ENCODE measurements at places on chromosomes 11 and 22.

DNA sequence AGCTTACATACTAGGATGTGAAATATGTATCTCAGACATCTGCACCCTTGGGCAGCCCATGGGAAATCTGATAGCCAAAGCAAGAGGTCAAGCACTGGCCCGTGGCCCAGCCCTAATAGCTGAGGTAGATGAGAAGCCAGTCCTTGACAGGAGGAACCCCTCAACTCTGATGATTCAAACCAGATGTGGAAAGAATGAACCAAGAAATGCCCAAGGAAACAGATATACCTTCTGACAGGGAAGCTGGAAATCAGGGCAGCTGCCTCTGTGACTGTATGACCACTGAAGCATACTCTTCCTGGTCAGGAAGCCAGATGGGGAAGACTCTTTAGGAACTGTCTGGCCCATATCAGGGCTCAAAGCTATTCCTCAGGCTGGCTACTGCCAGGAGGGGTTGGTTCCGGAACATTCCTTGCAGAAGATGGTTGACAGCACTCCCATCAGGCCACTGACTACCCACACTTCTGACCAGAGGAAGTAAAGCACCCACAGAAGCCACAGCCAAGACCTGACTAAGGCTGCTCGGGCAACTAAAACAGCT is 124.2 kb downstream of the SWAP70 start:
- DNase-seq, result no peak

DNA sequence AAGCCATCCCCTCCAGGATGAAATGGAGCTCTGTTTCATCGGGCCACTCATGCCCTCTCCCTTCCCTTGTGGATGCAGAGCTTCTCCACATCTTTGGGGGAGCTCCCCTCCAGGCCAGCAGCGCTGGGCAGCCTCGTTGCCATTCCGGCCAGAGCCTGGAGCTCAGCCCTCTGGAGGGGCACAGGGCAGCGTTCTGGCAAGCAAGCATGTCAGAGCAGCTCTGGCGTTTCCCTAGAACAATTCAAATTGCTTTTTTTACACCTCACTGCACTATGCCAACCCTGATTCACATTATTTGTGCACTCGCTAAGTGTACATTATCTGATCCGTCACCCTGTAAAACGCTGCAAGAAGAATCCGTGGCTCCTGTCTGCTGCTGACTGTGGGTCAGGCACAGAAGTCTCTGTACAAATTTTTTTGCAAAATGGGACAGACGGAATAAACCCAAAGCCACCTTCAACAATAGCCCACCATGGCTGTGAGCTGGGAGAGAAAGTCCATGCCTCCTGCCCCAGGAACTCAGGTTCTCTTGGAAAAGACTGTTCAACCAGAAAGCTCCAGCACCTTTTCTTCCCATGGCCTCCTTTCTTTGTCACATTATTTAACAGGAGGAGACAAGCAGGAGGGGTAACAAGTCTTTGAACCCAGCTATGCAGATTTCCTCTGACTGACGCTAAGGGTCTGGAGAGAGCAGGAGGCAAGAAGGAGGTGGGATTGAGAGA is 139.5 kb upstream of the CADM1 start:
- DNase-seq, result no peak

GRCh38 chr11:19987331-19987801 is 172.9 kb downstream of the DBX1 start:
- DNase-seq, result no peak

GRCh38 chr22:46112405-46112804 is 37.9 kb upstream of the PPARA start:
- no peak for DNase-seq

DNA sequence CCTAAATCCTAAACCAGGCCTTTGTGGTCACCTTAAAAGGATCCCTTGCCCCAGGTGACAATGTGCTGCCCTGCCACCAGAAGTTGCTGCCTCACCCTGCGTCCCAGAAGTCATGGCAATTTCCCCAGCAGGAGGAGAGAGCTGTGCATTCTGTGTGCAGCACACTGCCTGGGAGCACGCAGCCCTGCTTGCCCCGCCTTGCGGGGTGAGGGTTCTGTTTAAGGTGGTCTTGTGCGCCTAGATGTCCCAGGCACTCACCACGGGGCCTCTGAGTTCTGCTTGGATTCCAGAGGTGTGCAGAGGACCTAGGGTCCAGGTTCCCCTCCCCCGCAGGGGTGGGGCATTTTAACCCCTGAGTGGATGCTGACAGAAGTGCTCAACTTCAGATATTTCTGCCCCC is 95.0 kb downstream of the GRAMD1B start:
- DNase-seq, result no peak

DNA sequence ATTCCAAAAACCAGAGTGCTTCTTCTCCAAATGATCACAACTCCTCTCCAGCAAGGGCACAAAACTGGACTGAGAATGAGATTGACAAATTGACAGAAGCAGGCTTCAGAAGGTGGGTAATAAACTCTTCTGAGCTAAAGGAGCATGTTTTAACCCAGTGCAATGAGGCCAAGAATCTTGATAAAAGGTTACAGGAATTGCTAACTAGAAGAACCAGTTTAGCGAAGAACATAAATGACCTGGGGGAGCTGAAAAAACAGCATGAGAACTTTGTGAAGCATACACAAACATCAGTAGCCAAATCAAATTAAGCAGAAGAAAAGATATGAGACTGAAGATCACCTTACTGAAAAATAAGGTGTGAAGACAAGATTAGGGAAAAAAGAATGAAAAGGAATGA is 15.5 kb downstream of the OR52M1 start:
- DNase-seq, result no peak

DNA sequence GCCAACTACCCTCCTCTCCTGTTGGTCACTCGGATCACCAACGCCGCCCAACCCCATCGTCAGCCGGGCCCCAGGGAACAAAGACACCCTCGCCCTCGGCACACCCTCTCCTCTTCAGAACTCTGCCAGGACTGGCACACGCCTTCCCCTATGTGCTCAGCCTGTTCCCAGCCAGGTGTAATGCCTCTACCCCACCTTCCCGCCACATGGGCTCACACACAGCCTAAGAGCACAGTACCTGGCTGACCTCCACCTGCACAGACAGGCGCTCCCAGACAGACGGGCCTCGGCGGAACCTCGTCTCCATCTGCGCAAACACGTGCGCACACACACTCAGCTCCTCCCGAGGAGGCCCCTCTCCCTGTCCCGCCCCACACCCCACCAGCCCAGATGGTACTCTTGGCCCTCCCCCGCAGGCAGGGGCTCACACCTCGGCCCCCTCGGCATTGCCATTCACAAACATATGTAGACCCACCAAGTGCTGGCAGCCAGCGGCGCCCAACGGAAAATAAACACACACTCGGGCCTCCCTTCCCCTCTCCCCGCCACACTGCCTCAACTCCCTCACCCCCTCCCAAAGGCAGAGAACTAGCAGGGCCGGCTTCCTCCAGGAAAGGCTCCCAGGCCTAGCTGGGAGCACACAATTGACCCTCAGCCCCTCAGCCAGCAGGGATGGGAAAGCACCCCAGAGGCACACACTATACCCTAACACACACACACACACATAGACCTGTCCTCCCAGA is 8.5 kb downstream of the ELFN2 start:
- no peak for DNase-seq

- no peak for DNase-seq
Observed at GRCh38 chr11:16059332-16059731, 297.0 kb downstream of the SOX6 start.

- DNase-seq, result no peak
Observed at GRCh38 chr11:61477727-61478148, 30.8 kb upstream of the LRRC10B start.

- no peak for DNase-seq
Observed at GRCh38 chr11:125350206-125351032, 145.6 kb downstream of the FEZ1 start.

DNA sequence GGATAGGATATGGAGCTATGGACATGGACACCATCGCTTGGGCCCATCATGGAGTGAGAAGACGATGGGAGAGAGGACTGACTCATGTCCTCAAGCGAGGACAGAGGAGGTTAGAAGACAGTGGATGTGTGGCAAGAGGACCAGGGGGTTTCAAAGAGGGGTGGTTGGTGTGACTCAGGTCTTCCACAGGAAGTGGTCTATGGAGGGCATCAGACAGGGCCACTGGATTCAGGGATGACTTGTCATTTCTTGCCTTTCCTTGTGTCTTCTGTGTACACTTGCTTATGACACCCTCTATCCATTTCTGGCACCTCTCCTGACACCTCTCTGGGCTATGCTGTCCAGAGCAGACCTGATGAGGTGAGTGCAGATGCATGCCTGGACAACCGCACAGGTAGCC is 115.4 kb downstream of the OSBP2 start:
- no peak for DNase-seq

GRCh38 chr11:68838572-68838964 is 3.1 kb downstream of the CPT1A start:
- no peak for DNase-seq

DNA sequence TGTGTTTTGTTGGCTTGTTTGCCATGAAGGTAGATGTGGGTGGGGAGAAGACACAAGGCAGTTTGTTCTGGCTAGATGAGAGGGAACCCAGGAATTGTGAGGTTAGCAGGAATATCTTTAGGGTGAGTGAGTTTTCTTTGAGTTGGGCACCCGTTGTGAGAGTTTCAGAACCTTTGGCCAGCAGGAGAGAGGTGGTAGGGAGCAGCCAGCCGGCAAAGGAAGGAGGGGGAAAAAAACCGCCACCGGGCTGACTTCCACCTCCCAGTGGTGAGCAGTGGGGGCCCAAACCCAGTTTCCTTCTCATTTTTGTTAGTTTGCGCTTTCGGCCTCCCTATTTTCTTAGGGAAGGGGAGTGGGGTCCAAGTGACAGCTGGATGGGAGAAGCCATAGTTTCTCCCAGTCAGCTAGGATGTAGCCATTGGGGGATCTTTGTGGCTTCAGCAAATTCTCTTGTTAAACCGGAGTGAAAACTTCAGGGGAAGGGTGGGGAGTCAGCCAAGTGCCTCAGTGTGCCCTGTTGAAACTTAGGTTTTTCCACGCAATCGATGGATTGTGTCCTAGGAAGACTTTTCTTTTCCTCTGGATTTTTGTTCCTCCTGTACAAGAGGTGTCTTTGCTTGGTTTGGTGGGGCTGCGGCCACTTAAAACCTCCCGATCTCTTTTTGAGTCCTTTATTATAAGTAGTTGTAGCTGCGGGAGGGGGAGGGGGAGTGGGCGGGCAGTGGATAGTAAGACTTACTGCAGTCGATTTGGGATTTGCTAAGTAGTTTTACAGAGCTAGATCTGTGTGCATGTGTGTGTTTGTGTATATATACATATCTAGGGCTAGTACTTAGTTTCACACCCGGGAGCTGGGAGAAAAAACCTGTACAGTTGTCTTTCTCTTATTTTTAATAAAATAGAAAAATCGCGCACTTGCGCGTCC is 1.1 kb upstream of the GCAT start:
- DNase-seq, result no peak

DNA sequence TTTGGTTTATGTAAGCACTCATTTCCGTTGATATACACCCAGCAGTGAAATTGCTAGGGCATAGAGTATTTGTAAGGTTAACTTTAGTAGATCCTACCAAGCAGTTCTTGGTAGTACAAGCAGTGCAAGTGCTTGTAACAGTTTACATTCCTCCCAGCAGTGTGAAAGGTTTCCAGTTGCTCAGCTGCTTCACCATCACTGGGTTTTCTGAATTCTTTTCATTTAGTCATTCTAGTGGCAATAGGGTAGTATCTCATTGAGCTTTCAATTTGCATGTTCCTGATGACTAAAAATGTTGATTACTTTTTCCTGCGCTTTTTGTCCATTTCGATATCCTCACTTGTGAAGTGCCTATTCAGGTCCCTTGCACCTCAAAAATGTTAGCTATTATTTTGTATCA is 34.3 kb downstream of the ZNF202 start:
- DNase-seq, result no peak

GRCh38 chr11:35043936-35044335 is 95.0 kb upstream of the CD44 start:
- no peak for DNase-seq

- DNase-seq, result no peak
Observed at GRCh38 chr11:17014321-17014832, at the start of gene PLEKHA7. TSS of gene PLEKHA7 (minus strand) at chr11:17014414. CDS start at chr11:17014401, 13 bp downstream.

- no peak for DNase-seq
Observed at GRCh38 chr11:792873-793272, 3.0 kb upstream of the CEND1 start.

DNA sequence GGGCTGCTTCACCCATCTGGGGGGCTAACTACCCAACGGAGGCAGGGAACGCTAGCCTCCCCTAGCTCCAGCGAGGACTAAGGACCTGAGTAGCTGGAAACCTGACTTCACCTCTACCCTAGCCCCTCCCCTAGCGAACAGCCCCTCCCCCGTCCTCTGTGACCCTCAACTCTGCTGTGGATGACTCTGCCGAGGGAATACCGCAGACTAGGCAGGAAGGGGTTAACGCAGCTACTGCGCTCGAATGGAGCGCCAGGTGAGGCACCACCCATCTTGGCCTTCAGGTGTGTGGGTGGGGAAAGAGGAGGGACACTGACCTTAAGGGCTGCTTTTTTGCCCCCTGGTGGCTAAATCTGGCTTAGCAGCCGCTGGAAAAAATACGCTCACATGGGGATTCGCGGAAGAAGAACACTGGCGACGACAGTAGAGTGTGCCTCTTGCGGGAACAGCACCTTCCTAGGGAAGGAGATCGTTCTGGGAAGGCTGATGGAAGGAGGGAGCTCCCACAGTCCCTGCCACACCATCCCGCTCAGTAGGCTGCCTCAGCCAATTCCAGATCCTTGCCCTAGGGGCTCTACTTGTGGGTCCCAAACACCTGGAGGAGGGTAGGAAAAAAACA is 4.5 kb upstream of the BCL9L start:
- no peak for DNase-seq

GRCh38 chr22:37519268-37520195 is at the start of gene CARD10:
TSS of gene CARD10 (minus strand) at chr22:37519415. CDS start at chr22:37519200, 215 bp downstream.
- DNase-seq, result no peak

GRCh38 chr11:117361432-117361831 is 33.8 kb downstream of the CEP164 start:
- no peak for DNase-seq

DNA sequence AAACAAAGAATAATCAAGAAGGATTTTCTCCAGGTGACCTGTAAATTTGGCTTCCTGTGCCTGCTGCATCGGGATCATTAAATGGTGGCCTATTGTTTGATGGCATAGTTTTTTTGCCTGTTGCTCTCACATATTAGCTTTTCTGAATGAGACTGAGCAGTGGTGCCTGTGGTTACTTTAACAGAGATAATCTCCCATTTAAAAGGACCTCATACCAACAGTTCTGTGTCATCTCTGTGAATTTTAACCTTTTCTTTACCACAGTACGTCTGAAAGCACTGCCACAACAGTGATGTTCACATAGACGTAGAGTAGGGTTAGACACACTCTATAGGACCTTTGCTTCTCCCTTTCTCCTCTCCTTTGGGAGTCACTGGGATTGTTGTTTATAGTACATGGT is 22.9 kb upstream of the RCE1 start:
- DNase-seq, result no peak
